ENCODE measurements at places on chromosomes 6 and 20.

- no peak for DNase-seq
These were observed 84.3 kb downstream of the THBS2 start for GRCh38 chr6:169169375-169169774.

- no peak for DNase-seq
These were observed 88.5 kb downstream of the POPDC3 start for GRCh38 chr6:105091140-105091829.

DNA sequence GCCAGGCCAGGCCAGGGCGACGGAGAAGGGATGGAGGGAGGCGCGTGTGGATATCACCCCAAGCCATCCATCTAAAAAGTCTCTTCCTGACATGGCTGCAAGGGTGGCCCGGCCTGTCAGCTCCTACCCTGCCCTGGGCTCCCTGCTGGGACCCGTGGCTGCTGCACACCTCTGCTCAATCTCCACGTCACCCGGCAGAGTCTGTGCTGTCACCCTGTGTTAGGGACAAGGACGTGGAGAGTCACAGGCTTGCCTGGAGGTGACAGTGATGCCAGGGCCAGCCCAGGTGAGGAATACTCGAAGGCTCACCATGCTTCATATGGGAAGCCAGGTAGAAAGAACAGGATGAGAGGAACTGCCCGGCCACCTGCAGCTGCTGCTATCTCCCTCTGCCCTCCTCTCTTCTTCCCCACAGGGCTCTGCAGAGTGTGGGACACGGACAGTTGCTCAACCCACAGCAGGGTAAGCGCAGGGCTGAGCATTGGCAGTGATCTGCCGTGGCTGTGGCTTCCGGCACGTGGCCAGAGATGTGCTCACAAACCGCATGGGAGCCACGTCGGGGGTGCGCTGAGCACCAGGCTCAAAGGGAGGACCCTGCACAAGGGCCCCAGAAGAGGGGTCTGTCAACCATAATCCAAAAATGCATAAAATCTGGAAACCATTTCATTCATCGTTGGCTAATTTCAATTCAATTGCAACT lies 214.3 kb downstream of the DLL1 start:
- peak; percentile 57 for DNase-seq

DNA sequence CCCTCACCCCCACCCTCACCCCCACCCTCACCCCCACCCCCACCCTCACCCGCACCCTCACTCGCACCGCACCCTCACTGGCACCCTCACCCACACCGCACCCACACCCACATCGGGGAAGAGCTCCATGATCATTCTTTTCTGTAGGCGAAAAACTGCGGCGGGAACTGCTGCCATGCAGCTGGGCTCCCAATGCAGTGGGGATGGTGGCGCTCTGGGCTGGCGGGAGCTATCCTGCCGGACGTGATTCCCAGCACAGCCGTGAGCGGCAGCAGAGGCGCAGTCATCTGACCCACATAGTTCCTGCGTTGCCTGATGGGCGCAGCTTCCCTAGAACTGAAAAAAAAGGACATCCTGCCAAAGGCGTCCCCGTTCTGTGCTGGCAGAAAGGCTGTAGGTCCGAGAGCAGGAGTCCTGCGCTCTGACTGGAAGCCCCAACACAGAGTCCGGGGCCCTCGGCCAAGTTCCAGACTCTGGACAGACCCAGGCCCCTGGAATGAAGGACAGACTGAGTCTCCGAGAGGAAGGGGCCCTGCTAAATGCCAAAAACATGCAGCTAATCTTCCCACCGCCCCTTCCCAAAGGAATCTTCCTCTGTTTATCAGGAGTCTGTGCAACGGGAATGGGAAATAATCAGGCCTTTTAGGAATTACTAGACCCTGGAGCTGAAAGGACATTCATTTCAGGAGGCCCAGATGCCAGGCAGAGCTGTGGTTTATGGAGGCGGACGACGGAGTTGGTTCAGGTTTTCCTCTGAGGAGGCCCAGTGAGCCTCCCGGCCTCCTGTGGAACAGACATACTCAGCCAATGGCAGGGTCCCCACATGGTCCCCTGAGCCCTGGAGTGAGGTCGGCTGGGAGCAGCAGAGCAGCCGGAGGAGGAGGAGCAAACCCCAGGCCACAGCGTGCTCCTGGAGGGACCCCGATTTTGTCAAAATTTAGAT lies 14.1 kb upstream of the TCFL5 start:
- DNase-seq: peak; percentile 67

DNA sequence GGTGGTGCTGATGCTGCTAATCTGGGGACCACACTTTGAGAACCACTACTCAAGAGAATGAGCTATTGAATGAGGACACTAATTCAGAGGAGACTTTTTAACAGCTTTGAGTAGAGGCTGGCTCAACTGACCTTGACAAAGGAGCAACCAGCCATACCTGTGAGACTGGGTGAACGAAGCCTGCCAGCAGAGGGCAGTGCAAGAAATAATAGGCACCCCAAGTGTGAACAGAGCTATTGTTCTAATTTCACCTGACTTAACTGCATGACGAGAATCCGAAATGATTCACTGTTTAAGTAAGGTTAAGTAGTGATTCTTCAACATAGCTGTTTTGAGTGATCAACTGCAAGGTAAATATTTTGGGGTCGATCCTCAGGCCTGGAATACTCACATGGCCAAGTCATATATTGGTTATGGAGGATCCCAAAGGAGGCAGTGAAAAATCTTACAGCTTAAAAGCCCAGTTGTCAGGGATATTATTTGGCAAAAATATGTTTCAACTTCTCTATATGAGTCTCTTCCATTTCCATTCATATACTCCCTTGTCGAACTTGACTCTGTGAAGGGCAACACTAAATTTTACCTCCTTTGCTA lies 550.5 kb upstream of the MARCKS start:
- peak; percentile 52 for DNase-seq

GRCh38 chr6:113110211-113110610 lies 746.9 kb upstream of the MARCKS start:
- no peak for DNase-seq

GRCh38 chr6:136463743-136464142 lies 86.5 kb downstream of the MAP7 start:
- DNase-seq: no peak

DNA sequence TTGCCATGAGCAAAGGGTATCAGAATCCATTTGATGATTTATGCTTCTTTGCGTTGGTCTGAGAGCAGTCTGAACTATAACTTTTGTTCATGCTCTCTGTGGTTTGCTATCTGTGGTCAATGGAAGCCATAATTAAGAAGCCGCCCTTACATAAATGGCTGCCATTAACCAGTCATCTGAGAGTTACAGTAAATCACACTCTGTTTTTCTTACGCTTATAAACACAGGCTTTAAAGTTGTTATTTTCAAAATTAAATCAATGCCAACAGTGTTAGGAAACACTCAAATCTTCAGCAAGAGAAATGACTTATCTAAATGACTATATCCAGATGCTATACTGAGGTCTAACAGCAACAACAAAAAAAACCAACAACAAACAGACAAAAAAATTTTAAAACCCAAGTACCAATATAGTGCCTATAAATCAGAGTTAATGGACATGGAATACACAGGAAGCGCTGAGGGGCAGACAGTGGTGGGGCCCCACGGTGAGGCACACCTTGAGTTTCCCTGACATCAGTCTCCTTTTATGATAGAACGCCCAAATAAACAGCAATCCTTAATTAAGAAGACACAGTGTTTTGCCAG lies 108.0 kb upstream of the C6orf118 start:
- DNase-seq: no peak

DNA sequence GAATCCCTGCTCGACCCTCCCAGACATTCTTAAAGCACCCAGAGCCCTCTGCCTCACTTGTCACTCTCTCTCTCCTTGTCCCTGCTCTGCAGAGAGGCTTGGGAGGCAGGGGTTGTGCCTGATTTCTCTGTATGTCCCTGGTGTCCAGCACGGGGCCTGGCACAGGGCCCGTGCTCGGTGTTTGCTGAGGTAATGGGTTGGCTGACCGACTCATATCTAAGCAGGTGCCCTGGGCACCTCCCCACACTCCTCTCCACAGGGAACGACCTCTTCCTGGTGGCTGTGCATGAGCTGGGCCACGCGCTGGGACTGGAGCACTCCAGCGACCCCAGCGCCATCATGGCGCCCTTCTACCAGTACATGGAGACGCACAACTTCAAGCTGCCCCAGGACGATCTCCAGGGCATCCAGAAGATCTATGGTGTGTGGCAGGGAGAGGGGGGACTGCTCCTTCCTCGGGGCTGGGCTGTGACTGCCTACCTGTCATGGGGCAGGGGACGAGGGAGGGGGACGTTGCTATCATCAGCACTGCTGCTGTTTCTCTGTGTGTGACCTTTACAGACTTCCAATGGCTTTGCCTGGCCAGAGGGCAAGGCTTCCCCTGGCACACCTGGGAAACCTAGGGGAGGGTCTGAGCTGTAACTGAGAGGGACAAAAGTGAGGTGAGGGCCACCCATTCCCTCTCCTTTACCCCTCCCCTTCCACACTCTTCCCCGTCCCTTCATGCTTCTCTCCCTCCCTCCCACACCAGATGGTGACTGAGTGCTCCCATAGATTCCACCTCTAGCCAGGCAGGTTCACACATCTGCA lies 14.2 kb downstream of the MMP24OS start:
- no peak for DNase-seq

DNA sequence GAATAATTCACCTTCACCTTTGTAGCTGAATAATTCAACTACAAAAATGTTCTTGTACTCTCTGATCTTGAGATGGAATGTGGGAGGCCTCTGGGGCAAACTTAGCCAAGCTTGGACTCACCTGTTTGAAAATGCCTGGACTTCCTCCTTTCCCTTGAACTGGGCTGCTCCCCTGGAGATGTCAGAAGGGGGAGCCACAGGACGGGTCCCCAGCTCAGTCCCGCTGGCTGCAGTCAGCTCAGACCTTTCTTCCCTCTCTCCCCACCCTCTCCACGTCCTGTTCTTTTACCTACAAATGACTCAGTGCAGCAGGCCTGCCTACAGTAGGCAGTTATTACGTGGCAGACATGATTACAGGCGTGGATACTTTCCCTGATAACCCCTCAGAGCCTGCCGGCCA lies 131.5 kb upstream of the RALGAPA2 start:
- peak; percentile 60 for DNase-seq

DNA sequence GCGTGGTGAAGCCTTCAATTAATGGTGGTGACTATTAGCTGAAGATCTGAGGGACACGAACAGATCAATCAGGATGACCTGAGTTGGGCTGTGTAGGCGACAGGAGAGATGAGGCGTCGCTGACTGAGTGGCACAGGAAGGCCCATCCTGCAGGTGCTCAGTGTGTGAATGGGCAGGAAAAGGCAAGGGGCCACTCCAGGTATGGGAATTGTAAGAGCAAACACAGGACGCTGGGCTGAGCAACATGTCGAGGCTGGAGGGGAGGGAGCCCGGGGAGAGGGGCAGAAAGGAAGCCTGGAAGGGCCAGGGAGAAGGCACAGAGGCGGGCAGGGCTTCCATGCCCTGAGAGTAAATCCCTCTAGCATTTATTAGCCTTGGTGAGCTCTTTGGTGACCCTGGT lies 151.0 kb downstream of the VEGFA start:
- no peak for DNase-seq

DNA sequence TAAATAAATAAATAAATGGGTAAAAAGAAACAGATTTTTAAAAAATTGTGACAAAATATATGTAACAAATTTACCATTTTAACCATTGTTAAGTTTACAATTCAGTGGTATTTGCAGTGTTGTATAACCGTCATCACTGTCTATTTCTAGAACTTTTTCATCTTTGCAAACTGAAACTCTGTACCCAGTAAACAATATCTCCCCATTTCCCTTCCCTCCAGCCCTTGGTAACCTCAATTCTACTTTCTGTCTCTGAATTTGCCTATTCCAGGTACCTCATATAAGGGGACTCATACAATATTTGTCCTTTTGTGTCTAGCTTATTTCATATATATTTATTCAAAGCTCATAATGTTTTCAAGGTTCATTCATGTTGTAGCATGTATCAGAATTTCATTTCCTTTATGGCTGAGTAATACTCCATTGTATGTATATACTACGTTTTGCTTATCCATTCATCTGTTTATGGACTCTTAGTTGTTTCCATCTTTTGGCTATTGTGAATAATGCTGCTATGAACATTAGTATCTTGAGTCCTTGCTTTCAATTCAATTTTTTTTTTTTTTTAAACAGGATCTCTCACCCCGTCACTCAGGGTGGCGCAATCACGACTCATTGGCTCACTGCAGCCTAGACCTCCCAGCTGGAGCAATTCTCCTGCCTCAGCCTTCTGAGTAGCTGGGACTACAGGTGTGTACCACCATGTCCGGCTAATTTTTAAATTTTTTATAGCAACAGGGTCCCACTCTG lies 8.9 kb downstream of the MANBAL start:
- peak; percentile 62 for DNase-seq

DNA sequence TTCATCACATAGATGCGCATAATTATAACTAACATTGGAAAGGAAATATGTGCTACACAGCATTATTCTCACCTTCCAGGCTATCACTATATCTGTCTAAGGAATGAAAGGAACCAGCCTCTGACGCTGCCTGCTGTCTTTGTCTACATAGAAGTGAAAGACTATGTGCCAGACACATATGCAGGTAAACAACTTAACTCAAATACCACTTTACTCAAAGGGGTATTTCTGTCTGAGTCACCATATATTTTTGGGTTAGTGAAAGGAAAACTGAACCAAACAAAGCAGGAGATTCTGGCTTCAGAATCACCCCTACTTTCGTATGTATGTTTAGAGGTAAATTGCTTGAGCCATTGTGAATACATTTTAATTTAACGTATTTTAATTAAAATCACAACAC lies 328.6 kb upstream of the PLCB4 start:
- no peak for DNase-seq
